ENCODE measurements at places on chromosomes 2 and 18.

GRCh38 chr18:77090546-77091174, 41.9 kb downstream of the MBP start:
- DNase-seq = no peak

- no peak for DNase-seq
These were observed 1.5 kb upstream of the SLC30A3 start for GRCh38 chr2:27264253-27264752.

- no peak for DNase-seq
These were observed 82.8 kb downstream of the MARCHF4 start for GRCh38 chr2:216289470-216289869.

DNA sequence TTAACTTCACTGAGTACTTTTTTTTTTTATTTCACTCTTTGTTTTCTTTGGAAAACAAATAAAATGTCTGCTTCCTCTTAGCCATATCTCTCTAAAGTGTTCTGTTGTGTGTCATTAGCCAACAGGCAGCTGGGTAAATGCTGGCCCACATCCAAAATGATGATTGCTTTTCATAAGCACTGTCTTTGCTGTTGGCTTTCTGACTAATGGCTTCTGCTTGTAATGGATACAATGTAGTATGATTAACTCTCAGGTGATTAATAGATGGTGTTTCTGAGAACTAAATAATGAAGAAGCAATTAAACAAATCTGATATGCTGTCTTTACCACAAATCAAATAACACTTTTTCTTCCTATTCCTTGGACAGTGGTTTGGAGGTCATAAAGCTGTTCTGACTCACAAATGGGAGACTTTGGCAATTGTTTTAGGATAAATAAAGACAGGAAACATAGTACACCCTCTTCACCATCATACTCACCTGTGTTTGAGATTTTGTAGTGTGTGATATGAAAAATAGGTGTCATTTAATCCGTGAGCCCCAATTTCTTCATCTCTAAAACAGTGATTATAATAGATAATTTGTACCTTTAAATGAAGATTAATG, 888.4 kb downstream of the TSN start:
- DNase-seq = peak; percentile 97

GRCh38 chr2:199660167-199660566, 190.8 kb downstream of the FTCDNL1 start:
- no peak for DNase-seq

DNA sequence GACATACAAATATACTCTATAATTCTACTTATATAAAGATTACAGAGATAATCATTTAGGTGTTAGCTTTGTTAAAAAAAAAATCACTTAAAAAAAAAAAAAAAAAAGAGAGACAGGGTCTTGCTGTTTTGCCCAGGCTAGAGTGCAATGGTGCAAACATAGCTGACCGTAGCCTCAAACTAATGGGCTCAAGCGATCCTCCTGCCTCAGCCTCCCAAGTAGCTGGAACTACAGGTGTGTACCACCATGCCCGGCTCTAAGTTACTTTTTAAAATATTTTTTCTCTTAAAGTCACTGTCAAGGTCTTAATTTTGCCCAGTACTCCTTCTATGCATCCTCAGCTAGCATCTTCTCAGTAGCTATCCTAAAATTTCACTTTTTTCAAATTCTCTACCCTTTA, 77.2 kb upstream of the SLC25A52 start:
- DNase-seq = no peak

DNA sequence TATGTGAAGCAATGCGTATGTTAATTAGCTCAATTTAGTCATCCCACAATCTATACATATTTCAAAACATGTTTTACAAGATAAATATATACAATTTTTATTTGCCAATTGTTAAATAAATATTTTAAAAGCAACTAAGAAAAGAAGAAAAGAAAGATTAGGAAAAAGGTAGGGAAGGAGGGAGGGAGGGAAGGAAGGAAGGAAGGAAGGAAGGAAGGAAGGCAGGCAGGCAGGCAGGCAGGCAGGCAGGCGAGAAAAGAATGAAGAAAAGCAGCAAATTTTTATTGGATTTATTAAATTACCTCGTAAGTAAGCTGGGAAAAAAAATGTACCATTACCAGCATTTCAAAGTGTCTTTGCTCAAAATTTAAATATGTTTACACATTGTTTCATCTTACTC, 30.5 kb downstream of the NOL4 start:
- no peak for DNase-seq

DNA sequence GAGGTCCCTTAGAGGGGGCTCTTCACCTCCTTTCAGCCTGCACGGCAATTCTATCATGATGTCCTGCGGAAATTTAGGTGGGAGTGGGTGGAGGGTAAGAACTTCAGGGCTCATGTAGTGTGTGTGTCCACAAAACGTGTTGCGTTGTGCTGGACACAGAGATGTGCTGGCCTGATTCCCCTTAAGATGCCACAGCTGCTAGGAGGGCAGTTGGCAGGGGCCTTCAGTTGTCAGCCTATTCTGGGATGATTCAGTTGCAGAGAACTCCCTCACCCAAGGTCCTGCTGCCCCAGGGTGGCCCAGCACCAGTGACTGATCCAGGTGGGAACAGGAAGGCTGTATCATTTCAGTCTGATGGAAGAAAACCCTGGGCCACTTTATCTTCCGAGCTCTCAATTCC, 1.0 kb upstream of the HJURP start:
- DNase-seq = no peak

DNA sequence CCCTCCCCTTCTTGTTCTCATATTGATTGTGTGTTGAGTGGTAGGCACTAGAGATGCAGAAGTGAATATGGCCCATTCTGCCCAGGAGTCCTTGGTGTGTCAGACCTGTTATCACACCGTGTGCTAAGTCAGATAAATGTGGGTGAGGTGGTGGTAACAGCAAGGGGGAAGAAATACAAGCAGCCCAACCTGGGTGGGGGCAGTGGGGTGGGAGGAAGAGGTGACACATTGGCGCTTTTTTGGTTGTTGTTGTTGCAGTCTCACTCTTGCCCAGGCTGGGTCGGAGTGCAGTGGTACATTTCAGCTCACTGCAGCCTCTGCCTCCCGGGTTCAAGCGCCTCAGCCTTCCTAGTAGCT, 12.8 kb downstream of the B3GNT2 start:
- DNase-seq = no peak

DNA sequence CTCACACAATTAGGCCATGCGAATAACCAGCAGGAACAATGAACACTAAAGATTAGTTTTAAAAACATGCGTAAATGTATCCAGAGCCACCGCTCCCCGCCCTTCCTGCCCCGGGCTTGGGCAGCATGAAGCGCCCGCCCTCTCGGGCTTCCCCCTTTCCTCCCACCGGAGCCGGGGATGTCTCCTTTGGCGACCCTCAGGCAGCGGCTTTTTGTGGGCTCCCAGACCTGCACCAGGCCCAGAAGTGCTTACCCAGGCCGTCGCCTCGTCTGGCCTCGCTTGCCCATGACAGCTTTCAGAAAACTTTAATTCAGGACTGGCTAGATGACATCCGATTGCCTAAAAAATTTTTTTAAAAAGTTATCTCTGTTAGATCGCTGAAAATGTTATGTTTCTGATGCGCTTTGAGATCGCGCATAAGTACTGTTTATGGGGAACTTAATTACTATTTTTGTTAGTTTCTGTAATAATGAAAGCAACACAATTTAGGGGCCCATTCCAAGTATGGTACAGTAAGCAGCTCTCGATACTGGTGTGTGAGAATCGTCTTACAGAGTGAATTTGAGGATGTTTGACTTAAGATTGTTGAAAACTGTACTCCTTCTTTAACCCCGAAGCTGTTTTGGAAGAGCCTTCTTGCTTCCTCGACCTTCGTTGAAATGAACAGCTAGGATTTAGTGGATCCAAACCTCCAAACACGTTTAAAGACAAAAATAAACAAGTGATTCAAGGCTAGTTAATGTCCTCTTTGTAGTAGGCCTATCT, 1.1 kb downstream of the MAP3K20 start:
- peak; percentile 48 for DNase-seq

- DNase-seq = no peak
These were observed 62.5 kb downstream of the TGOLN2 start for GRCh38 chr2:85265304-85265703.

- DNase-seq = no peak
These were observed 178.4 kb upstream of the LHCGR start for GRCh38 chr2:48933828-48934497.

- DNase-seq = no peak
These were observed 30.1 kb upstream of the RAB27B start for GRCh38 chr18:54798186-54798585.

- no peak for DNase-seq
These were observed 42.5 kb downstream of the TEX44 start for GRCh38 chr2:231634951-231635875.

- DNase-seq = no peak
These were observed 474.9 kb downstream of the NRXN1 start for GRCh38 chr2:50556934-50557575.

- no peak for DNase-seq
These were observed 126.0 kb downstream of the SP100 start for GRCh38 chr2:230541934-230542380.

- no peak for DNase-seq
These were observed 292.0 kb downstream of the ZNF804A start for GRCh38 chr2:184890311-184890710.

DNA sequence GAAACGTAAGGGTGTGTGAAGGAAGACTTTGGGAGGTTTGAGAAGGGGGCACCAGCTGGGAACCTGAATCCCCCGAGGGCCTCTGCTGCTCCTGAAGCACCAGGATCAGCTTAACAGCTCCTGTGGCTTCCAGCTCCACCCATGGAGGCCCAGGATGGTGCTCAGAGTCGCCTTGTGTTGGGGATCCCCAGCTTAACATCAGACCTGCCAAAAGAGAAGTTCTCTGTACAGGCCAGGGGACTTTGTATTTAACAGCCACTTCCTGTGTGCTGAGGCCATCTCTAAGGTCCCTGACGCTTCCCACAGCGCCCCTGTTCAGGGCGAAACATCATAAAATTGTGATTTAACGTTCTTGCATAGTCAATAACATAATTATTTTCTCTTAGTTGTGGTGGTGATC, 77.5 kb downstream of the NCK2 start:
- DNase-seq = no peak

DNA sequence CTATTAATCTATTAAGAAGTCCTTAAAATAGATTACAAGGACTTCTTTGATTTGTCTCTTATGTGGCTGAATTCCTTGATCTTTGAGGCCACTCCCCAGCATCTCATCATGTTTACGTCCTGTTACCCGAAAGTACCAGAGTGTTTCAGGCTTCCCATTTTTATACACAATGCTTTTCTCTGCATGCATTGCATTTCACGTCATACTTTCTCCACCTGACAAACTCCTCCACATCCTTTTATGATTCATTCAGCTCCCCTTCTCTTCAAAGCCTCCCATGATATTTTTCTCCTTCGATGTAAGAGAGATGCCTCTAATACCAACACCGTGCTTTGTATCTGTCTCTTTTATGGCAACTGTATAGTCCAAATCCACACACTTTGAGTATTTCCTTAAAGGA, 379.0 kb upstream of the CRIM1 start:
- DNase-seq = no peak

- DNase-seq = no peak
These were observed 27.5 kb upstream of the C18orf32 start for GRCh38 chr18:49514577-49514976.

DNA sequence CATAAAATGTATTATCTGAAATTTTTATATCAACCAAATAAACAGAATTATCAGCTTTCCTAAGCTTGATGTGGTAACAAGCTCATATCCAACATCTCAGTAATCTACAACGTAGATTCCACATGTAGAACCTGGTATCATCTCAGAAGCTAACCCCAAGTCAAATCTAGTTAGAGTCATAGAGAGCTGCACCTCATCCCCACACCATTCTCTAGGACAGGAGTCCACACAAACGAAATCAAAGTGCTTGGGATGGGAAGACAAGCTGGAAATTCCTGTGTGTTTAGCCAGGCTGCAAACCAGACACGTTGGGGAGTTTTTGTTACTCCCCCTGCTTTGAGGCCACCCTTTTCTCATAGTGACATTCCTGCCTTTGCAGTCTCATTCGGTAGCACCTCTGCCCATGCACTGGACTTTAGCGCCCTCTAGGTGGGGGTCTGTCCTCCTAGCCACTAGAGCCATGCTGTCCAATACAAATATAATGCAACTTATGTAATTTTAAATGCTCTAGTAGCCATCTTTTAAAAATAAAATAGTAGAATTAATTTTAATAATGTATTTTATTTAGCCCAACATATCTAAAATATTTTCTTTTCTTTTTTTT, 28.1 kb upstream of the SATB2 start:
- DNase-seq = peak; percentile 59

- no peak for DNase-seq
These were observed 68.8 kb upstream of the TACR1 start for GRCh38 chr2:75268112-75268511.

DNA sequence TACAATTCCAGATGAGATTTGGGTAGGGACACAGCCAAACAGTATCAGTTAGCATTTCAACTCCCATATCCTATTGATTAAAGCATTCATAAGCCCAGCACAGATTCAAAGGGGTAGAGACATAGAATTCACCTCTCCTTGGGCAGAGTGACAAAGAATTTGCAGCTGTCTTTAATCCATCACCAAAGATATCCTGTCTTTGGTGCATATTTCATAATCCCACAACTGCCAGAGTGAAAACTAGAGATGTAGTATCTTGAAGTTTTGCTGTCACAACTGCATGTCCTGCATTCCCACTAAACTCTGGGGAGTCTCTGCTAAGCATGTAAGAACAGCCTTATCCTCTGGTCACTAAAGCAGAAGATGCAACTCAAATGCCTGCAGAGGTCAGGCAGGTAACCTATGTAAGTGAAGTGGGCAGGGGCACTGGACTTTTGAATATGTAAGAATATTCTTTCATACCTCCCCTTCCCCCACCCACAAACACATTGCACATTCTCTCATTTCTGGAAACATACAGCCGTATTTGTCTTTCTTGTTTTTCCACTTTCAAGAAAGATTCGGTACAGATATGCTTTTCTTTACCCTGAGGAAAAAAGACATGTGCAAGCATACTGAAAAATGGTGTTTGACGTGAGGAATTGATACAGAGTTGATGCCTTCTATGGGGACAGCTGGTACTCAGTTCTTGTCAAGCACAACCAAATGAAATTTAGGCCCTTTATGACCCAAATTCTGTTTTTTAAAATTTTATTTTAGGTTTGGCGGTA, 283.1 kb downstream of the SP3 start:
- DNase-seq = no peak

GRCh38 chr2:171146633-171147032, 14.1 kb downstream of the TLK1 start:
- no peak for DNase-seq

- DNase-seq = no peak
These were observed 602.2 kb downstream of the XIRP2 start for GRCh38 chr2:167490455-167490854.

- no peak for DNase-seq
These were observed 167.6 kb upstream of the ACAA2 start for GRCh38 chr18:49980896-49981295.

DNA sequence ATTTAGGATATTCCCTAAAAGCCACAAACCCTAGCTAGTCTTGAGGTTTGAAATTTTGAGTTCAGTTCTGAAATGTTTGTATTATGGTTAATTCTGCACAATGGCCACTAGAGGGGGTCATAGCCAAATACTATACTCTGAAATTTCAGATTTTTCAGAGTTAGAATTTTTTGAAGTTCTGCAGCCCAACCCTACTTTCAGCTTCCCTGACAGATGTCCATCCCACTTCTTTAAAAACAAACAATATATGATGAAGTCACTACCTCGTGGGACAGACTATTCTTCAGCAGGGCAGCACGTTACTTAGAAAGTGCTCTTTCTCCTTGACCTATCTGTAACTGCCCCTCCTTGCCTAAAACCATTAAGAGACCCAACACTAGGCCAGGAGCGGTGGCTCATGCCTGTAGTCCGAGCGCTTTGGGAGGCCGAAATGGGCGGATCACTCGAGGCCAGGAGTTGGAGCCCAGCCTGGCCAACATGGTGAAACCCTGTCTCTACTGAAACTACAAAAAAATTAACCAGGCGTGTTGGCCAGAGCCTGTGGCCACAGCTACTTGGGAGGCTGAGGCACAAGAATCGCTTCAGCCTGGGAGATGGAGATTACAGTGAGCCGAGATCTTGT, 48.2 kb upstream of the PAPOLG start:
- DNase-seq = peak; percentile 29
